ENCODE measurements at places on chromosomes 5 and 9. TPM values are rescaled to one million over a fixed set of nuclear protein-coding genes. Genes with fewer than 3 reads are reported as not detected.

Gene PAEP
- total RNA-seq: not detected

Gene OCLN
- 13.4 TPM for total RNA-seq

Gene KLF4
- 0.80 TPM for total RNA-seq

Gene SPINK1
- not detected for total RNA-seq

Gene FAM151B
- total RNA-seq: 3.4 TPM

Gene SUB1
- total RNA-seq: 371 TPM

Gene KIAA0825
- 2.8 TPM for total RNA-seq

Gene STOM
- 352 TPM for total RNA-seq

Gene ANKS6
- total RNA-seq: 20.6 TPM

Gene SLC34A1
- not detected for total RNA-seq

Gene MAMDC4
- 1.9 TPM for total RNA-seq

Gene C5orf22
- 31.4 TPM for total RNA-seq

Gene MLANA
- total RNA-seq: not detected

Gene SLC23A1
- not detected for total RNA-seq

Gene JAKMIP2
- total RNA-seq: not detected

Gene TMEM8B
- 0.53 TPM for total RNA-seq

Gene WNT8A
- not detected for total RNA-seq

Gene ATP6V1G1
- 110 TPM for total RNA-seq

Gene ADAMTS13
- 0.57 TPM for total RNA-seq

Gene RNF180
- 10.6 TPM for total RNA-seq

Gene FAM240B
- total RNA-seq: not detected

Gene PCDHGB2
- 1.3 TPM for total RNA-seq

Gene ZNF608
- 14.6 TPM for total RNA-seq

Gene PCDHAC2
- total RNA-seq: 1.8 TPM

Gene WASHC1
- total RNA-seq: 2.7 TPM

Gene GARIN3
- not detected for total RNA-seq

Gene PCDHGA10
- 4.7 TPM for total RNA-seq

Gene ALDH7A1
- total RNA-seq: 71.1 TPM

Gene NTMT1
- 29.6 TPM for total RNA-seq

Gene GADD45G
- total RNA-seq: 0.53 TPM

Gene HABP4
- 9.4 TPM for total RNA-seq

Gene ZNF883
- 0.53 TPM for total RNA-seq

Gene STPG3
- total RNA-seq: not detected

Gene CTXN3
- not detected for total RNA-seq

Gene PIP5KL1
- total RNA-seq: 0.43 TPM

Gene HNRNPK
- 915 TPM for total RNA-seq

Gene SAXO1
- total RNA-seq: not detected

Gene PCDHB14
- 0.14 TPM for total RNA-seq

Gene CTNND2
- not detected for total RNA-seq

Gene DMAC1
- total RNA-seq: 10.6 TPM

Gene SNCB
- 0.27 TPM for total RNA-seq

Gene PTGDS
- not detected for total RNA-seq
